H9 (cell line): ENCODE measurements at places on chromosomes 16 and 17. TPM values are rescaled to one million over a fixed set of nuclear protein-coding genes. Genes with fewer than 3 reads are reported as not detected.

DNA sequence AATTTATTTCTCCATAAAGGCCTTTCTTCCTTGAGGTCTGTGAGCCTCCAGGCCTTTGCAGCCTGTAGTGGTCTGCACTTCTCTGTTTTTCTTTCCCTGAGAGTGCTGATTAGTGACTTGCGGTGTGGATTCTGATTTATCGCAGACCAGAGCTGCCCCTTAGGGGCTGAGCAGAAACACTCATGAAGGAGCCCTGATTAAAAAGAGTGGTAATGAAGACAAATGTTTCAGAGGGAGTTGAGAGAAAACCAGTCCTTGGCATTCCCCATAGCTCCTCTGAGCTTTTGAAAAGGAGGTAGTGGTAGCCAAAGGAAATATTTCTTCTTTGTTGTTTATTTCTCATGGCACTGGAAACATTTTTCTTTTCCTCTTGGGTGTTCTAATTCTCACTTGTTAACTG lies 268.1 kb upstream of the TBX2 start:
- no peaks in the 10 kb centered on the region for H3K4me1 ChIP-seq
- no peak overlapping the region for H3K27ac ChIP-seq
- H3K4me3 ChIP-seq: no peak overlapping the region
- DNase-seq: no peak
- H3K36me3 ChIP-seq: no peaks in the 10 kb centered on the region

Gene GNGT2
- total RNA-seq: 0.42 and 1.1 TPM in 2 replicates

Gene ABCC11
- 0.24 and 0.33 TPM in 2 replicates for total RNA-seq

Gene HSPB9
- total RNA-seq: 0.15 and 0.18 TPM in 2 replicates

- peak; percentile 34 for DNase-seq
- H3K4me1 ChIP-seq: no peaks in the 10 kb centered on the region; the same call in 1 of the 2 replicates
- H3K27me3 ChIP-seq: peaks cover 6% of the 10 kb centered on the region
- H3K4me3 ChIP-seq: no peak overlapping the region; the same call in 2 of the 3 replicates
- H3K36me3 ChIP-seq: 0 out of 3 replicates have a peak, but pooled peaks cover 3% of the 10 kb centered on the region
- H3K27ac ChIP-seq: no peak overlapping the region
These were observed 2.1 kb upstream of the CUEDC1 start for GRCh38 chr17:57957120-57957850.

- H3K36me3 ChIP-seq: no peaks in the 10 kb centered on the region
- no peak overlapping the region for H3K4me3 ChIP-seq
- no peak overlapping the region for H3K27ac ChIP-seq
- no peaks in the 10 kb centered on the region for H3K4me1 ChIP-seq
These were observed 59.8 kb upstream of the NLK start for GRCh38 chr17:27982688-27983087.

DNA sequence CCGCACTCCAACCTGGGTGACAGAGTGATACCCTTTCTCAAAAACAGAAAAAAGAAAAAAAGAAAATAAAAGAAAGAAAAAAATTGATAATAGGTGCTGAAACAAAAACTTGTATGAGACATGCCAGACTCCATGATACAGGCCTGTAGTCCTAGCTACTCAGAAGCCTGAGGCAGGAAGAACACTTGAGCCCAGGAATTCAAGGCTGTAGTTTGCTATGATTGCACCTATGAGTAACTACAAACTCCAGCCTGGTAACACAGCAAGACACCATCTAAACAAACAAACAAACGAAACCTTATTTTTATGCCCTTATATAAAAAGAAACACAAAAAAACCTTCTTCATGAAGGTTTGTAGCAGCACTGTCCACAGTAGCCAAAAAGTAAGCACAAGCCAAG lies 5.0 kb upstream of the CMTM4 start:
- no peaks in the 10 kb centered on the region for H3K4me1 ChIP-seq
- DNase-seq: no peak
- no peak overlapping the region for H3K4me3 ChIP-seq
- no peak overlapping the region for H3K27ac ChIP-seq
- H3K36me3 ChIP-seq: no peaks in the 10 kb centered on the region
- H3K27me3 ChIP-seq: no peaks in the 10 kb centered on the region

DNA sequence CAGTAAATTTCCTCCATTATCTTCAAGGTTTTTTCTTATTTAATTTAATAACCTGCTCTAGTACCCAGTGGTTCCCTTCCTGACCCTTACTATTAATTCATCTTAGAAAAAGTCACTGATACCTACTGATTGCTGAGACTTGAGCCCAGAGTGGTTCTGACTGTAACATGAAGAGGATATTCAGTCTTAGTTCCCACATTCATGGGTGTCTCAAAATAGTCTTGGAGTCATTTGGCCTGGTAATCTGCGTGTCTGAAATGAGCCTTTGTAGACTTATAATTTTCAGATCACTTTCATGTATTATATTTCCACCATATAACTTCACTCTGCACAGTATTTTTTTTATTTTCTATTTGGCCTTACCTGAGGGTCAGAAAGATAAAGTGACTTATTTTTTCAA lies 732.0 kb upstream of the KIF2B start:
- H3K27ac ChIP-seq: no peak overlapping the region
- H3K4me1 ChIP-seq: no peaks in the 10 kb centered on the region; the same call in 1 of the 2 replicates
- no peak overlapping the region for H3K4me3 ChIP-seq
- H3K27me3 ChIP-seq: no peaks in the 10 kb centered on the region
- H3K36me3 ChIP-seq: no peaks in the 10 kb centered on the region

DNA sequence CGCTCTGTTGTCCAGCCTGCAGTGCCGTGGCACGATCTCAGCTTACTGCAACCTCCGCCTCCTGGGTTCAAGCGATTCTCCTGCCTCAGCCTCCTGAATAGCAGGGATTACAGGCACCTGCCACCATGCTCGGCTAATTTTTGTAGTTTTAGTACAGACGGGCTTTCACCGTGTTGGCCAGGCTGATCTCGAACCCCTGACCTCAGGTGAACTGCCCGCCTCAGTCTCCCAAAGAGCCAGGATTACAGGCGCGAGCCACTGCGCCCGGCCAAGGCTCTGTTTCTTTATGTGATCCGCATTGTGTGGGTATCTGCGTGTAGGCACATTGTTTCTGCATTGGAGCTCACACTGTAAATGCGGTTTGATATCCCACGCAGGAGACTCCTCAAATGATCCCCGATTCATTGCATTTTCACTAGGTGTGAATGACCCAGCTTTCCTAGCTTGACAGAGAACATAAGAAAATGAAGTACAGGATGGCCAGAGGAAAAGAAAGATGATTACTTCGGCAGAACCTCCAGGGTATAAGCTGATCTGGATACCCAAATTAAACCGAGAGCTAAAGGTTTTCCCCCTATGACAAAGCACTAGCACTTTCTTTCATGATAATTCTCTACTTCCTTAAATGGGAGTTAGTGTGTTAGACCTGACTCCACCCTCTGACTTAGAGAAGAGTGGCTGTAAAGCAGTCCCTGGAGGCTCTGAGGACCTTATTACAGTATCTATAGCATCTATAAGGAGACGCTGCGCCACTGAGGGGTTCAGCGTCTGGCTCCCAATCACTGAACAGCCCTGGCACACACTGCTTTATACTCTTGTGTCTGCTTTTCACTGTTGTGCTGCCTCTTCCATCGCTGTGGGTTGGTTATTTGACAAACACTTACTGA lies 17.3 kb downstream of the COTL1 start:
- no peak for DNase-seq
- no peaks in the 10 kb centered on the region for H3K27me3 ChIP-seq
- peaks cover 4% of the 10 kb centered on the region; the same call in 1 of the 2 replicates for H3K4me1 ChIP-seq
- H3K36me3 ChIP-seq: peaks cover 8% of the 10 kb centered on the region

Gene KRTAP16-1
- not detected in 2 replicates for total RNA-seq

Gene MPO
- total RNA-seq: not detected in 2 replicates

DNA sequence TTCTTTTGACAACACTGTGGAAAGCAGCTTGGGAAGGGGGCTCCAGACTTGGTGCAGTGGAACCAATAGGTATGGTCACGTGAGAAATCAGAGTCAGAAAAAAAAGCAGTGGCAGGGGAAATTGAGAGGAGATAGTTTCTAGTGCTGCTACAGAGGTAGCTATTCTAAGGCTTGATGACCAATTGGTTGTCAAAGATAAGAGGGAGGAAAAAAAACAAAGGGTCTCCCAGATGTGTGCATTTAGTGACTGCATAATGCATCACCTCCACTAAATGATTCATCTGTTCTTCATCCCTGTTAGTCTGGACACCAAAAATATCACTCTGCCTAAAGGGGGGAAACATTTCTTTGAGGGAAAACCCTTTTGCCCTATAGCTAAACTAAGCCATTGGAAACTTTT lies 56.5 kb downstream of the PIGL start:
- H3K4me1 ChIP-seq: no peaks in the 10 kb centered on the region; the same call in 1 of the 2 replicates
- H3K4me3 ChIP-seq: no peak overlapping the region
- H3K36me3 ChIP-seq: peaks cover 25% of the 10 kb centered on the region
- H3K27ac ChIP-seq: no peak overlapping the region
- no peak for DNase-seq

Gene IGFALS
- total RNA-seq: not detected in 2 replicates

DNA sequence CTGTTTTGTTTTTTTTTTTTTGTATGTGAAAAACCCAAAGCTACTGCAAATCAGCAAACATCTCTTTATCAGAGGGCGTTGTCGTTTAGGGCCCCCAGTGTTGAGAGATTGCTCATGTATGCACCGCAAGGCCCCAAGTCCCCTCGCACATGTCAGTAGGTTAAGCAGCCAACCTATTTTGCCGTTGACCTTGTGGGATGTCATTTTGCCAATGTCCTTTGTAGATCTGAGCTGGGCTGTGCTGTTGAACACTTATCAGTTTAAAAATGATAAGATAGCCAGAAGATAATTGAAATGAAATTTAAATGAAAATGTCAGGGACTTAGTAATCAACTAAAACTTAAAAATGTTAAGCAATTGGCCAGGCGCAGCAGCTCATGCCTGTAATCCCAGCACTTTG lies 26.2 kb downstream of the ARSG start:
- no peak for DNase-seq
- H3K4me3 ChIP-seq: no peak overlapping the region
- no peaks in the 10 kb centered on the region; the same call in 1 of the 2 replicates for H3K4me1 ChIP-seq

- DNase-seq: no peak
- H3K27me3 ChIP-seq: no peaks in the 10 kb centered on the region
- no peaks in the 10 kb centered on the region for H3K36me3 ChIP-seq
These were observed 46.2 kb downstream of the ZFPM1 start for GRCh38 chr16:88499292-88499691.
